Tibial nerve (tissue), 4 donors: ENCODE measurements at places on chromosomes 1 and 21. TPM values are rescaled to one million over a fixed set of nuclear protein-coding genes. Genes with fewer than 3 reads are reported as not detected.

OR2T3 gene
- not detected for total RNA-seq

DNA sequence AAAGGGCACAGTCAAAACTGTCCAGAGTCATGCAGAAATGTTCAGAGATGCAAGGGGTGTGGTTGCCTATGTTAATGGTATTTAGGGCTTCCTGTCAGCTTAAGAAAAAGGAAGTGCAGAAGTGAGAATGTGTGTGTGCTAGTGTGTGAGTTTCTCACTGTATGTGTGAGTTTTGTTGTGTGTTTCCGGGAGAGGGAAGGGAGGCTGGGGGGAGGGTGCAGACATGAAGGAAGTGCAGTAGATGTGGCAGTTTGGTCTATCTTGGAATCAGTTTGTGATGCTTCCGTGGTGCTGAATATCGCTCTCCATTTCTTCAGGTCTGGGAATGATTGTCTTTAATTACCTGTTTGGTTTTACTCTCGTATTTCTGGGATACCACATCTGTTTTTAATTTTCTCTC is 16.5 kb upstream of the ATP6V1G3 start:
- H3K27me3 ChIP-seq = no peaks in the 10 kb centered on the region
- H3K36me3 ChIP-seq = no peaks in the 10 kb centered on the region
- H3K4me3 ChIP-seq = no peak overlapping the region
- no peaks in the 10 kb centered on the region for H3K4me1 ChIP-seq

GRCh38 chr1:99849744-99850458 is at the start of gene AGL:
Gene AGL, plus strand, starts transcription at chr1:99850361. Its CDS starts 682 bp downstream, at chr1:99851043.
- H3K36me3 ChIP-seq = no peaks in the 10 kb centered on the region
- DNase-seq = peak; percentile 48
- no peaks in the 10 kb centered on the region for H3K4me1 ChIP-seq
- H3K27ac ChIP-seq = peak within 1 kb of the TSS; percentile 77
- H3K4me3 ChIP-seq = peak within 1 kb of the TSS; percentile 73
- no peaks in the 10 kb centered on the region for H3K27me3 ChIP-seq

DNA sequence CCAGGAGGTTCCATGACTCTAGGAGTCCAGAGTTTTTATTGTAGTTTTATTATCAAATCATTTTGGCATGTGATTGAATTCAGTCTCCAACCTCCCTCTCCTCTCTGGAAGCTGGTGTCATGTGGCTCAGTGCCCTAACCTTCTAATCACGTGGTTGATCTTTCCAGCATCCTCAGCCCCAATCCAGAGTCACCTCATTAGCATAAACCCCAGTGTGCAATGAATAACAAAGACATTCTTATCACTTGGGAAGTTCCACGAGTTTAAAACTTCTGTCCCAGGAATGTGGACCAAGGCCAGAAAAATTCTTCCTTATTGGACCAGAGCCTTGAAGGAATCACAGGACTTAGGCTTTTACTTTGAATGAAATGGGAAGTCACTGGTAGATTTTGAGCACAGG is 52.2 kb downstream of the KIRREL1 start:
- no peak overlapping the region for H3K4me3 ChIP-seq
- H3K27ac ChIP-seq = no peak overlapping the region
- H3K4me1 ChIP-seq = peaks cover 37% of the 10 kb centered on the region

ACTL8 gene
- total RNA-seq = not detected

DNA sequence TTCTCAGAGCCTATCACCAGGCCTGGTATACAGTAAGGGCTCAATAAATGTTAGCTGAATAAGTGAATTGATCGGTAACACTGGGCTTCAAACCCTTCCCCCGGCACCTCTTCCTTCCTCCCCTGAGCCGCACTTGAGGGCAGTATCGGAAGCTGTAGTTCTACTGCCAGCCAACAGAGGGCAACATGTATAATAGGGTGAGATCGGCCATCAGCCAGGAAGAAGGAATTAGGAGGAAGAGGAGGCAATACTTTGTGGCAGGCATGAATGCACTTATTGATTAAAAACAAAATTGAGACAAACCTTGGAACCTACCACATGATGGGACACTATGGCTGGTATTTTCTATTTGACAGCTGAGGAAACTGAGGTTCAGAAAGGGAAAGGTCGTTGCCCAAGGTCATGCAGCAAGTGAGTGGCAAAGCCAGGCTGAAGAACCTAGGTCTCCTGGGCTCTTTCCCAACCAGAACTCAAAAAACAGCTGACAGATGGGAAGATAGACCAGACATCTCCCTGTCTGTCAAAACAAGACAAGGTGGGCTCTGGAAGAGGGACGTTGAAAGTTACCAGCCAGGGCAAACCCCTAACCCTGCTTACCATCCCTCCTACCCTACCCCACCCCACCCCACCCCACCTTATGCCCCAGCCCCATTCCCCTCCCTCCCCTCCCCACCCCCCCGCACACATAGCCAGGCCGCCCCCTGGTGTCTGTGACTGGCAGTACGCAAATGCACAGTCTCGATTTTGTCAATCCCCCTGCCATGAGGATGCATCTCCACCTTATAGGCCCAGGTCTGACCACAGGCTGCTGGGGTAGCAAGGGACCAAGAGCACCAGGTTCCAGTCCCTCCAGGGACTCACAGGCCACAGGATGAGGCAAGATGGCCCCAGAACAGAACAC is 107.3 kb upstream of the RUNX3 start:
- no peaks in the 10 kb centered on the region for H3K27me3 ChIP-seq
- H3K27ac ChIP-seq = no peak overlapping the region
- no peaks in the 10 kb centered on the region for H3K4me1 ChIP-seq
- no peak overlapping the region for H3K4me3 ChIP-seq

DNA sequence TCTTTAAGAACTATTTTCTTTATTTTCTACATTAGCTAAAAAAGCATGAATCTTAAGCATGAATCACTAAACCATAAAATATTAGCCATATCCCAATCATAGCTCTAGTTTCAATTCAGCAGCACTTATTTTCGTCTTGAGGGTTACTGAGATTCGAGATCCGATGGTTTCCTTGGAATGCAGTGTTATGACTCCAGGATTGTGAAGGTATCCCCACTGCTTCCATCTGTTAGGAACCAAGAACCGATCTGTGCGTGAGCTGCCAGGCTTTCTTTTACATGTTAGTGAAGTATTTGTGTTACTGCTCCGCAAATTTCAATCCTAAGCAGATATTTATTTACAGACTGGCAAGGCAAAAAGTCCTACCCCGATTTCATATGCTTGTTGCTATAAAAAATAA is 18.8 kb downstream of the TNFRSF9 start:
- no peak overlapping the region for H3K4me3 ChIP-seq
- no peak for DNase-seq
- H3K4me1 ChIP-seq = no peaks in the 10 kb centered on the region
- no peak overlapping the region for H3K27ac ChIP-seq
- no peaks in the 10 kb centered on the region for H3K36me3 ChIP-seq

GJC2 gene
- total RNA-seq = 6.9 TPM

HMGCL gene
- total RNA-seq = 38.7 TPM

TDRD10 gene
- 9.0 TPM for total RNA-seq

- H3K27me3 ChIP-seq = no peaks in the 10 kb centered on the region
- no peaks in the 10 kb centered on the region for H3K4me1 ChIP-seq
- H3K36me3 ChIP-seq = no peaks in the 10 kb centered on the region
Observed at GRCh38 chr1:11046270-11046566, 821 bp downstream of the MASP2 start.

DNA sequence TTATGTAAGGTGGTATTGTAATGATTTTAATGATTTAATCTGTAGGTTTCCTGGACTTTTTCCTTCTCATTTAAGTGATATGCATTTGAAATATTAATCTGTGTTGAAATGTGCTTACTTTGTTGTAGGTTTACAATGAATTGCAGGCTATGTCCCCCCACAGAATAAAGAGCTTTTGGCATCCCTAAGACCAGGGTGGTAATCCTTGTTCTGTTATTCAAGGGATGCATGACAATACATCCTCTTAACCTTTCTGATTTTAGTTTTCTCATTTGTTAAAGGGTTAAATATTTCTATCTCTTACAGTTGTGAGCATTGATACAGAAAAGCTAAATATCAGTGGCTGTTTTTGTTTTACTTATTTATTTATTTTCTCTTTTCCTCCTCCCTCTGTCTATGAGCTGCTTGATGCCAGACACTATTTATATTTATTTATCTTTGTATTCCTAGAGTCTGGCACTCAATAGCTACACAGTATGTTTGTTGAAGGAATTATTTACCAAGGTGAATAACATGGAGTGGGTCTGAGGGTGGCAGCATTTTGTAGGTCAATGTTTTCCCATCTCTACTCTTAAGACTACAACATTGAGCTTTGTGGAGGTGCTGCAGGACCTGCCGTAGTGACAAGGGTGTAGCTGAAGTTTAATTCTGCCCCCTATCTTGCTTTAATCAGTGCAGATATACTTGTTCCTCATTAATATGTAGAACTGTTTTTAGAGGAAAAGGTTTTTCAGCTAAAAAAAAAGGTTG is 19.9 kb upstream of the ADGRL2 start:
- H3K4me1 ChIP-seq = no peaks in the 10 kb centered on the region
- no peaks in the 10 kb centered on the region for H3K36me3 ChIP-seq
- H3K27me3 ChIP-seq = no peaks in the 10 kb centered on the region

DNA sequence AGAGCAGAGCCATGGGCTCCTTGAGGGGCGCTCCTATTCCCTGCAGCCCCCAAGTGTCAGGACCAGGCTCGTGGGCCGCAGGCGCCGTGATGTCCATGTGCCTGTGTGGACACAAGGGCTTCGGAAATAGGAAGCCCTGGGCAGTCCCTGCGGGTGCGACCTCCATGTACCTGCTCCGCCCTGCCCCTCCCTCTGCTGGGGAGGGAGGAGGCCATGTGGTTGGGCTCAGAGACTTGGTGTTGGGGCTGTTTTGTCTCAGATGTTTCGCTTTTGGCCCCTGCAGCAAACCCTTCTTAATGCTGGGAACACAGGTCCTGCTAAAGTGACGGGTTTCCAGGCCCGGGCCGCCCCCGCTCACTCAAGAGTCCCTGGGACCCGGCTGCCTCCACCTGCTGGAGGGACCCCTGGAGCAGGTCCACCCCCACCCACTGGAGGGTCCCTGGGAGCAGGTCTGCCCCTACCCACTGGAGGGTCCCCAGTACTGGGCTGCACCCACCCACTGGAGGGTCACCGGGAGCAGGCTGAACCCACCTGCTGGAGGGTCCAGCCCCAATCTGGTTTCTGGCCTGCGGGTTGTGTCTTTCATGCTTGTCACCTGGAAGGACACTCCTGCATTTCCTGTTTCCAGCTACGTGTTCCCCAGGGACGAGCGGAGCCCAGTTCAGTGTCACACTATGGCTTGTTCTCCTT is 156.5 kb downstream of the PEX14 start:
- H3K4me1 ChIP-seq = peaks cover 72% of the 10 kb centered on the region
- H3K36me3 ChIP-seq = peaks cover 58% of the 10 kb centered on the region
- no peak overlapping the region for H3K27ac ChIP-seq
- H3K27me3 ChIP-seq = peaks cover 4% of the 10 kb centered on the region

DNA sequence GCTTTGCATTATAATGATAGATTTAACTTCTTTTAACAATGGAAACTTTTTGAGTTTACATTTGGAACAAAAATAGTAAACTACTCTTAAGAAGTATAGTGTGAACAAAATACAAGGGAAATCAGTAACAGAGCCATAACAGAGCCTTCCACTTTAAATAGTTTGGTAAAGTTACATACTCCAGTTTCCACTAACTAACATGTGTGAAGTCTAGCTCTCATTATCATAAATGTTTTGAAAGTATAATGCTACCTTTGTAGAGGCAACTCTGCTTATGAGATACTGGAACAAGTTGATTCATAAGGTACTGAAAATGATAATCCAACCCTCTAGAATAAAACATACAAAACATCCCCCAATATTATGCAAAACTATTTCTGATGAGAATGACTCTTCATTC is 1155.1 kb upstream of the ADGRL2 start:
- DNase-seq = no peak
- no peaks in the 10 kb centered on the region for H3K27me3 ChIP-seq
- no peaks in the 10 kb centered on the region for H3K4me1 ChIP-seq
- H3K4me3 ChIP-seq = no peak overlapping the region
- H3K36me3 ChIP-seq = no peaks in the 10 kb centered on the region
- no peak overlapping the region for H3K27ac ChIP-seq

MGST3 gene
- 106 TPM for total RNA-seq

GRCh38 chr1:178143730-178144690 is 50.1 kb downstream of the RASAL2 start:
- no peaks in the 10 kb centered on the region for H3K27me3 ChIP-seq
- no peak for DNase-seq
- H3K36me3 ChIP-seq = no peaks in the 10 kb centered on the region
- H3K27ac ChIP-seq = no peak overlapping the region

RPE65 gene
- total RNA-seq = not detected

GRCh38 chr1:27303509-27303908 is 18.5 kb upstream of the TMEM222 start:
- no peaks in the 10 kb centered on the region for H3K27me3 ChIP-seq
- no peaks in the 10 kb centered on the region for H3K4me1 ChIP-seq
- DNase-seq = no peak
- peaks cover 10% of the 10 kb centered on the region for H3K36me3 ChIP-seq
- no peak overlapping the region for H3K4me3 ChIP-seq
- no peak overlapping the region for H3K27ac ChIP-seq

RAB4A gene
- 23.3 TPM for total RNA-seq

GRCh38 chr1:247905910-247906503 is 10.6 kb downstream of the OR2W3 start:
- no peaks in the 10 kb centered on the region for H3K4me1 ChIP-seq
- H3K4me3 ChIP-seq = peak overlapping the region; percentile 37
- no peaks in the 10 kb centered on the region for H3K36me3 ChIP-seq
- H3K27ac ChIP-seq = peak overlapping the region; percentile 60
- no peaks in the 10 kb centered on the region for H3K27me3 ChIP-seq
- no peak for DNase-seq

GRCh38 chr1:110433803-110434202 is 17.1 kb upstream of the PROK1 start:
- H3K27me3 ChIP-seq = peaks cover 5% of the 10 kb centered on the region
- H3K4me3 ChIP-seq = no peak overlapping the region
- peak; percentile 32 for DNase-seq
- H3K4me1 ChIP-seq = no peaks in the 10 kb centered on the region
- H3K27ac ChIP-seq = no peak overlapping the region

KRTAP21-2 gene
- not detected for total RNA-seq

SLC30A10 gene
- total RNA-seq = not detected

UBL4B gene
- not detected for total RNA-seq

- H3K27me3 ChIP-seq = no peaks in the 10 kb centered on the region
- no peak overlapping the region for H3K4me3 ChIP-seq
- no peaks in the 10 kb centered on the region for H3K36me3 ChIP-seq
- no peak overlapping the region for H3K27ac ChIP-seq
Observed at GRCh38 chr1:32263744-32264143, 12.7 kb downstream of the LCK start.

GRCh38 chr1:4018466-4019146 is 118.5 kb upstream of the C1orf174 start:
- H3K4me3 ChIP-seq = no peak overlapping the region
- DNase-seq = no peak
- no peaks in the 10 kb centered on the region for H3K36me3 ChIP-seq
- H3K27me3 ChIP-seq = no peaks in the 10 kb centered on the region
- no peak overlapping the region for H3K27ac ChIP-seq
- H3K4me1 ChIP-seq = no peaks in the 10 kb centered on the region

DNA sequence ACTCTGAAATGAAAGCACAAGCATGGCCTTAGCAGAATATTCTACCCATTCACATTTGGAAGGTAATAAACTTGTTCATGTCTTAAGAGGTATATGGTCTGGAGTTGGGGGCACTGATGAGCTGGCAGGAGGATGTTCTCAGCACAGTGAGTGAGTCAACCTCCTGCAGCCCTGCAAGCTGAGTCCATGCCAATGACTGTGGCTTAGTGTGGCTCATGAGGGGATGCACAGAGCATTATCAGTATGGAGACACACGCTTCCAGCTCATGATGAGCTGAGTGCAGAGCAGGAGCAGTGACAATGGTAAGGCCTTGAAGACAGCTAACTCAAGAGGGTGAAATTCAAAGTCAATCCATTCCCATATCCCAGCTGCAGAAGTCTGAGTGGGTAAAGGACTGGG is 102.3 kb downstream of the TNFSF18 start:
- H3K27ac ChIP-seq = no peak overlapping the region
- DNase-seq = no peak
- no peaks in the 10 kb centered on the region for H3K36me3 ChIP-seq
- no peak overlapping the region for H3K4me3 ChIP-seq
